ENCODE measurements at places on chromosomes 5 and 9. TPM values are rescaled to one million over a fixed set of nuclear protein-coding genes. Genes with fewer than 3 reads are reported as not detected.

- DNase-seq, result no peak
Measured at GRCh38 chr5:65086234-65086890, 317.6 kb downstream of the CWC27 start.

DNA sequence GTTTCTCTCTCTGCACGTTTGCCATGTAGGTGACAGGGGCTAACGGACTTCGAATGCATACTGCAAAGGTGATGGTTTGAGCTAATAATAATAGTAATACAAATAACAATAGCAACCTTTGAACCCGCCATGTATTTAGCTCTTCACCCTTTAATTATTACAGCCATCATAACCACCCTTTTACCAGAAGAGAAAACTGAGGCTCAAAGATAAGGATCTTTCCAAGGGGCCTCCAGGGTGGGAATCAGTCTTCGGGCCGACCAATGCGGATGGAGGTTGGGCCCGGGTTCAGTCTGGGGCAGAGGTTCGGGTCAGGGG, 494 bp downstream of the CDKN2AIPNL start:
- no peak for DNase-seq

DNA sequence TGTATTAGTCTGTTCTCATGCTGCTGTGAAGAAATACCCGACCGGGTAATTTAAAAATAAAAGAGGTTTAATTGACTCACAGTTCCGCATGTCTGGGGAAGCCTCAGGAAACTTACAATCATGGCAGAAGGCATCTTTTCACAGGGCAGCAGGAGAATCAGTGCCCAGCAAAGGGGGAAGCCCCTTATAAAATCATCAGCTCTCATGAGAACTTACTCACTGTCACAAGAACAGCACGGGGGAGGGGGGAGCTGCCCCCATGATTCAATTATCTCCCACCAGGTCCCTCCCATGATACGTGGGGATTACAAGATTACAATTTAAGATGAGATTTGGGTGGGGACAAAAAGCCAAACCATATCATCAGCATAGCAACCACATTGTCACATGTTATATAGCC, 102.5 kb downstream of the GPBP1 start:
- DNase-seq, result no peak

Gene OR13C4
- total RNA-seq, result not detected

Gene C9orf50
- total RNA-seq, result not detected

Gene FOXD4L3
- total RNA-seq, result not detected

Gene GHR
- total RNA-seq, result 0.17 TPM

- DNase-seq, result no peak
Measured at GRCh38 chr5:112915831-112916230, 6.2 kb downstream of the REEP5 start.

Gene CEP78
- total RNA-seq, result 39.0 TPM

DNA sequence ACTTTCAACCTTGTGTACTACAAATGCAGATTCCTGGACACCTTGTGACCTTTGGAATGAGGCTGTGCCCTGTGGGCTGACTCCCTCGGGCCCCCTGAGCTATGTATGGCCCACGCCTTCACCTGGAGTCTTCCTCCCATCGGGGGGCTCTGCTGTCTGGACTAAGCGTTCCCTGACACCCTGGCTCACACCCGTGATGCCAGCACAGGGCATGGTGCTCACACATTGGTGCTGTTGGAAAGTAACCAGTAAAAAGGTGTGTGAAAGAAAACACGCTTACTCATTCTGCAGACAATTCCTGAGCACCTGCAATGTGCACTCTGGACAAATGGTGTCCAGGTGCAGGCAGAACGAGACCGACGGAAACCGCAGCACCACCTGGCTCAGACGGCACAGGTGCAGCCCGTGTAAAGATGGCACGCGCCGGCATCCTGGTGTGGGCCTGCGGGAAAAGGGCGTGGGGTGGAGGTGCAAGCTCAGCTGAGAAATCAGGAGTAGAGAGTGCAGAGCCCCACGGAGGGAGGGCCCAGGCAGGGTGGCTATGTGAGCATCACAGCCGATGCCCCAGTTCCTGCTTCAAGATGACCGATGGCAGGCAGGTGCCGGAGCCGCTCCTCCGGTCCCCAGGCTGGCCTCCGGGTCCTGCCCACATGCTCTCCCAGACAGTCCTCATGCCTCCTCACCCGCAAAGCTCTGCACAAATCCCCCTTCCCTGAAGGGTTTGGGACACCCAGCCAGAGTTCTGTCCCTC, 11.0 kb downstream of the LPCAT1 start:
- DNase-seq, result no peak

DNA sequence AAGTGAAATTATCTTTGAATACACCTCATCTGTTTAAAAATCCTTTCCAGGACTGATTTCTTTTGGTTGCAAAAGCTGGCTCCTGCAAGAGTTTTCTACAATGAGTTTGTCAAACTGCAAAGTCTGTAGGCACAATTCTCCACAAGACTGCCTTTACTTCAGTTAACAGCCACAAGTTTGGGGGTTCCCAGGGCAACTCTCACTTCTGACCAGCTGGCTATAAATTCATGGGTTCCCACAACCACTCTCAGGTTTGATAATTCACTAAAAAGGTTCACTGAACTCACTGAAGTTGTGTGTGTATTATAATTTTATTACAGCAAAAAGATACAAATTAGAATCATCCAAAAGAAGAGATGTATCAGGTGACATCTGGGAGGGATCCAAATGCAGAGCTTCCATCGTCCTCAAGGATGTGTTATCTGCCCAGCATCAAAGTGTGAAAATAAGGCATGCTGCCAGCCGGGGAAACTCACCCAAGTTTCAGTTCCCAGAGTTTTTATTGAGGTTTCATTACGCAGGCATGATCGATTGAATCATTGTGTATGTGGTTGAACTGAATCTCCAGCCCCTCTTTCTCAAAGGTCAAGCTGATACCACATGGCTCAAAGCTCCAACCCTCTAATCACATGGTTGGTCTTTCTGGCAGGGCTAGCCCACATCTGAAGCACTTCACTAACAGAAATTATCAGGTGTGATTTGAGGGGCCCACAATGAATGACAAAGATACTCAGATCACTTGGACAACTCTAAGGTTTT, 19.0 kb upstream of the PSIP1 start:
- DNase-seq, result no peak

DNA sequence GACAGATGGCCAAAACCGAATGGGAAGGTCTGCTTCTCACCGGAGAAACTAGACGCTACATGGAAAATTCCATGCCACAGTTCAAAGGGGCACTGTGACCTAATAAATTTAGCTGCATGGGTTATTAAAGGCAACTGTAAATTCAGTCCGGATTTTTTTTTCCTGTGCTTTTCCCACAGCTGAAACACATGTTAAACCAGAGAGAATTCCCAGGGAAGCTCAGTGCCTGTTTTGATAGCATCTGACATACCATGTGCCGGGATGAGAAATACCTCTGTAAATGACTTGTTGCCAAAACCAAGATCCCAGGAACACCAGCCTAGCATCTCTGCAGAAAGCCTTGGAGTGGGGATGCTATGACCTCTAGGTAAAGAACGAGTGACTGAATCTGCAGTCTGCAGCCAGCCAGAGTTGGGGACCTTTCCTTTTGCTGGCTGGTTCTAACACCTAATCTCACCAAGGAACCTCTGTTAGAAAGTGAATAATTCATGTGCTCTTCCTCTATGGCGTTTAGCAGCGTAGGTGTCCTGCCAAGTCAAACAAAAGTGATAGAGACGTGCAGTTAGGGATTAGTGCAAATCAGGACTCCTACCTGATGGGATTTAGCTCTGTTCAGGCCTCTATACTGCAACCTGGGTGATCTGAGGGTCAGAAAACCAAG, 77.9 kb downstream of the SLIT3 start:
- DNase-seq, result no peak

Gene RNF208
- total RNA-seq, result 1.5 TPM

DNA sequence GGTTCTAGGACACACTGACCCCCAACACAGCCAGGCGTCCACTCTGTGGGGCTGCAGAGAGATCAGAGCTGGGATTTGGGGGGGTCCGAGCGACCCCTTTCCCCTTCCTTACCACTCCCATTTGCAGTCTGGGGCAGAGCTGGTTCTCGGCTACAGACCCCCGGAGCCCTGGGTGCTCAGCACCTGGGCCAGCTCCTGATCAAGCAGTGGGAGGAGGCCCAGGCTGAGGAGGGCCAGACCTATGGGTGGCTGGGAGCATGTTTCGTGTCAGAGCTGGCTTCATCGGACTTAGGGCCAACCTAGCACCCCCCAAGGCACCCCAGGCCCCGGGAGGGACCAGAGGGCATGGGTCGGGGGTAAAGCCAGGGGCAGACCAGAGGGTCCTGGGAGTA, 7.6 kb downstream of the GRIN1 start:
- no peak for DNase-seq

Gene TRIM23
- total RNA-seq, result 8.5 TPM

GRCh38 chr5:6737043-6737941, 24.1 kb downstream of the TENT4A start:
- DNase-seq, result no peak

Gene APBA1
- 0.29 TPM for total RNA-seq

GRCh38 chr9:36082931-36083330, 46.2 kb downstream of the RECK start:
- no peak for DNase-seq

Gene PCDHGA2
- 0.72 TPM for total RNA-seq

Gene OLFML2A
- 7.0 TPM for total RNA-seq

Gene CDX1
- not detected for total RNA-seq

Gene TUSC1
- total RNA-seq, result 20.8 TPM

- DNase-seq, result no peak
Measured at GRCh38 chr5:65868509-65868908, 57.9 kb upstream of the ERBIN start.

DNA sequence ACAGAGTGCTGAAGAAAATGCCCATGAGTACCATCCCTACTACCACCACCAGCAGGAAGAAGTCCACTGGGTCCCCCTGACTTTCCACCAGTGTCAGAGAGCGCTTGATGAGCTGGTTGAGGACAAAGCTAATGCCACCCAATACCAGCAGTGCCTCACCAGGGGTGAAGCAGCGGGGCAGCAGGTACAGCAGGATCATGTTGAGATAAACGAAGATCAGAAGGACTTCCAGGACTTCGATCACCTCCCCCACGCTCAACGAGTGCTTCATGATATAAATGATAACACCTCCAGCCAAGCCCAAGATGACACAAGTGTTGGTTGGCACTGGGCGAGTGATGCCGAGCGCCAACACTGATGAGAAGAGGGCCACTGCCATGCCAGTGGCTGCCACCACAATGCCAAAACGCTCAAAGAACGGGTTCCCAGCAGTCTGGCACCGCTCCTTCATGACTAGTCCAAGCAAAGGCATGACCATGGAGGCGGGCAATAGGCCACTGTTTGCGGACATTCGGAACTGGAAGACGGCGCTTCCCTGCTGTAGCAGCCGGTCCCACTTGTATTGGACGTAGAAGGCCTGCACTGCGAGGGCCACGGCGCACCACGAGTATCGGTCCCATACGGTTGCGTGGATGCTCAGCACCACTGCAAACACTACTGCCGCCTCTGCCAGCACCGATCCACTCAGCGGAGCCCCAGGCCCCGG, 679 bp downstream of the DOLK start:
- DNase-seq, result no peak

GRCh38 chr9:85115473-85115872, 445.9 kb downstream of the NTRK2 start:
- no peak for DNase-seq

DNA sequence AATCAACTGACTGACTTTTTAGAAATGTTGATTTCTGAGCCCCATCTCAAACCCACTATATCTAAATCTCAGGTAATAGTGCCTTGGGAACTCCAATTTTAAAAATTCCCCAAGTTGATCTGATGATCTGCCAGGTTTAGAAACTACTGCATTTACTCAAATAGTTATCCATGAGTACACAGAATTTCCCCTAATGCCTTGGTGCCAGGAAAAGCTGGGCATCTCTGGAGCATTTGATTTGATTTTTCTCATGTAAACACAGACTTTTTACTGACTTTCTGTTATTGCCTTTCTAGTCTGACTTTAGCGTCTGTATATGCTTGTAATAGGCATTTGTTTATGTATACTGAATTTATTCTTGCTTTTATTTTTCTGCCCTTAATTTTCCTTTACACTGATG, 35.8 kb downstream of the MTREX start:
- DNase-seq, result no peak

DNA sequence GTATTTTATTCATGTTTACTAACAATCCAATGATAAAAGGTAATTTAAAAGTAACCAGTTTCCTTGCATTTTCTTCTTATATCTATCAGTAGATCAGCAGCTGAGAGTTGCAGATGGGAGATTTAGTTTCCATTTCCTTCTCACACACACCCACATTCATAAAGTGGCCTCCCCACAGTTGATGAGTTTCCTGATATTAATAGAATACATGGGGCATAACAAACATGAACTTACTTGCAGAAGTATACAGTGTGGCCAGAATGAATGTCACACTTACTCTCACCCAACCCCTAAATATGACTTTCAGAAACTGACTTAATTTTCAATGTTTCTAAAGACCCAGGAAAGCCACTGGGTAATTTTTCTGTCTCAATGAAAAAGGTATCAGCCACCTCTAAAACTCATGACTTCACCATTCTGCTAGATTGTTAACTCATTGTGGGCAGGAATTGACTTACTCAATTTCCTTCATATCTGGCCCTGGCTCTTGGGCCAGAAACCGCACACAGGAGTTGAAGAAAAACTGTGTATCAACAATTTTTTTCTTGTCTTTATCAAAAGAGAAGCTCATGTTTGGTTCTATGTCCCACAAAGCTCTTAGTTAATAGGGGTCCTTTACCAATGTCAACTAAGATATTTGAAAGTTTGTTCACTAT, 63.5 kb upstream of the OSMR start:
- no peak for DNase-seq

- DNase-seq, result no peak
Measured at GRCh38 chr5:124990723-124991122, 244.3 kb upstream of the ZNF608 start.

GRCh38 chr5:79653843-79654242, 35.8 kb upstream of the CMYA5 start:
- DNase-seq, result no peak

- no peak for DNase-seq
Measured at GRCh38 chr9:35522187-35522586, 32.3 kb downstream of the RUSC2 start.
